H9 (cell line): ENCODE measurements at places on chromosomes 16 and 17.

GRCh38 chr17:35749560-35750412 is 3.3 kb downstream of the GAS2L2 start:
- DNase-seq: peak; percentile 71

DNA sequence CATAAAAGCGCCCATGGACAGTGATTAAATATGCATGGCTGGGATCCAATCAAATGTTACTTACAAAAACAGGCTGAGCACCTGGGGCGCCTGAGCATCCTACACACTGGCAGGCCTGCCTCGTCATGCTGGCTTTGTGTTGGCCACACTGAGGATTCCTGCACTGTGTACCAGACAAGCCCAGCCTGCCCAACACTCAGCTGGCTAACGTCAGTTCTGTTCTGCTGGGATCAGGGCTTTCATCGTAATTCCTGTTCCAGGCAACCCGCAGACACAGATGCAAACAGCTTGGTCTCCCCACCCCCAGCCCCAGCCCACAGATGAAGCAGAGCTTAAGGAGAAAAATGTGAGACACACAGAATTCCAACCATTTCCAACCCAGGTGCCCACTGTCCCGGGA is 30.7 kb downstream of the PIMREG start:
- DNase-seq: no peak

DNA sequence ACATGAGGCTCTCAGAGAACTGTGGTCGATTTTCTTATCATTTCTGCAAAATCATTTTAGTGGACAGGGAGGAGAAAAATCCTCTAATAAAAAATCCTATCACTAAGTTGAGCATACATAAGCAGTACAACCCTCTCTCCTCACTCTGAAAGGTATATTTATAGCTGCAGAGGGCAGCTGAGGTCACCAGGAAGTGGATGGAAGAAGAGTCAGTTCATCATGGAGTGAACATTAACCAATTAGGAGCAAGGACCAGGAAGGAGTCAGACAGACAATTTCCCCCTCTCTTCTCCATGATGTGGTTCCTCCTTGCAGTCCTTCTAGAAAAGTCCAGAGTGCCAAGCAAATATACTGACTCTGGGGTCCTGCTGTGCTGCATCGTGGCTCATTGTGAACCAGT is 253.7 kb downstream of the TOX3 start:
- no peak for DNase-seq

DNA sequence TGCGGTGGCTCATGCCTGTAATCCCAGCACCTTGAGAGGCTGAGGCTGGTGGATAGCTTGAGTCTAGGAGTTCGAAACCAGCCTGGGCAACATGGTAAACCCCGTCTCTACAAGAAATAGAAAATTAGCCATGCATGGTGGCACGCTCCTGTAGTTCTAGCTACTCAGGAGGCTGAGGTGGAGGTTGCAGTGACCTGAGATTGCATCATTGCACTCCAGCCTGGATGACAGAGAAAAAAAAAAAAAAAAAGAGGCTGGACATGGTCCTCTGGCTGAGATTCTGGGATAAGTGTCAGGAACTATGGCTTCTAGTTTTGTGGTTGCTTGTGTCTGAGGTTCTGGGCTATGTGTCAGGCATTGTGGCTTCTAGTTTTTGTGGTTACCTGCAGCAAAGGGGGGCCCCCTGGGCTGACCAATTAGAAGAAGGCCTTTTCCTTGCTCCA is 7.0 kb downstream of the KSR1 start:
- no peak for DNase-seq

DNA sequence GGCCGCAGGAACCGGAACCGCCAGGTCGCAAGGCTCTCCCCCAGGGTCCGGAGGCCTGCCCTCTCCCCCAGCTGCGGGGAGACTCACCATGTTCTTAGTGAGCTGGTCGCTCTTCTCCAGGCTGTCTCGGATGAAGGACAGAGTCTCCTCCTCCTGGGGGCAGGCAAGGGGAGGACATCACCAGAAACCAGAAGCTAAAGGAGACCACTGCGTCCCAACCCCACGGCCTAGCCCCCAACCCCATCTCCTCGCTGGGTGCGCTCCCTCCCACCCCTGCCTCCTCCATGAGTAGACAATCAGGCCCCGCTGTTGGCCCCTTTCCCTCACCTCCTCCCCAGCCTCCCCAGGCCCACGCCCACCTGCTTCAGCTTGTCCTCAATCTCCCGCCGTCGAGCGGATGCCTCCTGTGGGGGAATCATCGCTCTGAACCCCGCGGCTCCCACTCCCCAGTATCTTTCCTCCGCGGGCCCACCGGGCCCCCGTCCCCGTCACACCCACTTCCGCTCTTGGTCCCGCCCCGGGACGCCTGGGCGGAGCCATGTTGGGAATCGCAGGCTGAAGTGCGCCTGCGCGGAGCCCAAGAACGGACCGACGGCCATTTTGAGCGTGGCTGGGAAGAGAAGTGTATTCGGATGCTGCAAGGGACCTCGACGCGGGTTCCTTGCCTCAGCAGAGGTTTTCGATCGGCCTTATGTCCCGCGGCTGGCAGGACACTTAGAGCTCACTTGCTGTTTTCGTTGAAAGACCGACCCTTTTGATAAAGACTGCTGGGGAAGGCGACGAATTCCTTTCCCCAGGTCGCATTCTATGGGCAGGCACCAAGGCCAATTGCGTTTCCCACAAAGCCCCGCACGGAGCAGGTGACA is at the start of gene EXOC7:
Gene EXOC7 (minus strand): TSS at position 514 of the 866 bp plus-strand sequence. CDS start 95 bp downstream, at position 419.
- DNase-seq: peak; percentile 96

GRCh38 chr16:12988071-12988470 is 86.7 kb downstream of the SHISA9 start:
- no peak for DNase-seq

DNA sequence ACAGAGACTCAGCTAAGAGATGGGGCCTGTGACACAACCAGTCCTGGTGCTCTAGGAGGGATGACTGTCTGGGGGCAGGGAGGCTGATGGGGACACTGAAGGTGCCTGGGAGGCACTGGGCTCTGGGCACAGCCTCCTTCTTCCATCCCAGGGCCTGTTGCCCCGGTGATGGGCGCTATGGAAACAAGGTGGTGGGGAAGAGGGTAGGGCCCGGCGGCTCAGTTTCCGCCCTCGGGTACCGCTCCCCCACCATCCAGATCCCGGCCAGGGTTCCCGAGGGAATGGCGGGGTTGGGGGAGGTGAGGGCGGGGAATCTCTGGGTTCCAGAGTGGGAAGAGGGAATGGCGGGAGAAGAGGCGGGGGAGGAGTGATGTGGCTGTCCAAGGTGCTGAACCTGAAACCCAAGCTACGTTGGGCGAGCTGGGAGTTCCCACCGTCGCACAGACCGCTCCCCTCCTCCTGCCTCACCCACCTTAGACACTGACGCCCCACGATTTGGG is 981 bp downstream of the KCNH4 start:
- DNase-seq: peak; percentile 88

GRCh38 chr17:81832608-81833159 is 407 bp downstream of the MCRIP1 start:
- DNase-seq: no peak

DNA sequence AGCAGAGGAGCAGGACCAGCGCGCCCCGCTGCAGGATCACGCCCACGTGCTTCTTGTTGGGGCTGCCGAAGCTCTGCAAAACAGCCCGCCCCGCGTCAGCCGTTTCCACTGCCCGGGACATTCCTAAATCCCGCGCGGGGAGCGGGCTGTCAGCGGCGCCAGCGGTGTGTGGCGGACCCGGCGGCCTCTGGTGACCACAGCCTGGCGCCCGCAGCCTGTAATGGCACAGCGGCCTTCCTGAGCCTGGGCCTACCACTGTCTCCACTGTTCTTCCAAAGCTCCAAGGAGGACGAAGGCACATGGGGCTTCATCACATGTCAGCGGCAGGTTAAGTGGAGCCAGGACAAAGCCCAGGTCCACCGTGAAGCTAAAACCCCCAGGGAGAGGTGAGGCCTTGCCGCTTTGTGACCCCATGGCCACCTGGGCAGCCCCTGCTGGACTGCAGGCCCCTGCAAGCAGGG is 2.5 kb downstream of the SLC47A2 start:
- DNase-seq: no peak

DNA sequence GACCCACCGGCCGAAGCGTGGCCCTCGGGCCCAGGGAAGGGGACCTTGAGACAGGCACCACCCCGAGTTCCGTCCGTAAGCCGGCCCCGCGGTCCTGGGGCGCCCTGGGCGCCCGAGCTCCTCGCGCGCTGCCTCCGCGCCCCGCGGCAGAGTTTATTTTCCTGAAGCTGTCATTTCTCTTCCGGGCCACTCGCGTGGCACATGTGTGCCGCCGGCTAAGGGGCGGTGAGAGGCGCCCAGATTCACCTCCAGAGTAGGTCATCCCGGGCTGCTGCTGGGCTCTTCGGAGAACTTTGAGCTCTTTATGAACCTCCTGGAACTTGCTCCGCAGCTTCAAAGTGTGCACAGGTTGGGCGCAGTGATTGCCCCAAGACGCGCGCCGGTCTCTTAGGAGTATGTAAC is 489 bp downstream of the ZC3H18 start:
- no peak for DNase-seq

- no peak for DNase-seq
Measured at GRCh38 chr16:57982385-57982784, 11.5 kb upstream of the CNGB1 start.

DNA sequence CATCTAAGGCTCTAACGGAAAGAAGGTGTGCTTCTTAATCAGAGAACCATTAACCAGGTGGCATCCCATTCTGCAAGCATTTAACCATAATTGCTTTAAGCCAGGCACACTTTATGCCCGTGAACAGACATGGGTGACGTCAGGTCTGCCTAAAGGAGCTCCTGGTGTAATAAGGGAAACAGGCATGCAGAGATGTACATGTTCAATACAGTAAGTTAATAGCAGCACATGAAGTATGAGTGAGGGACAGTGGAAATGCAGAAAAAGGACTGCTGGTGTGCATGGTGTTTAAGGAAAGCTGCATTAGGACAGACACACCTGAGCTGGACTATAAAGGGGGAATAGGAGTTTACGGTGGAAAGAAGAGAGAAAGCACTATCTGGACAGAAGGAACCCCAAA is 18.6 kb downstream of the DYNLRB2 start:
- DNase-seq: no peak

DNA sequence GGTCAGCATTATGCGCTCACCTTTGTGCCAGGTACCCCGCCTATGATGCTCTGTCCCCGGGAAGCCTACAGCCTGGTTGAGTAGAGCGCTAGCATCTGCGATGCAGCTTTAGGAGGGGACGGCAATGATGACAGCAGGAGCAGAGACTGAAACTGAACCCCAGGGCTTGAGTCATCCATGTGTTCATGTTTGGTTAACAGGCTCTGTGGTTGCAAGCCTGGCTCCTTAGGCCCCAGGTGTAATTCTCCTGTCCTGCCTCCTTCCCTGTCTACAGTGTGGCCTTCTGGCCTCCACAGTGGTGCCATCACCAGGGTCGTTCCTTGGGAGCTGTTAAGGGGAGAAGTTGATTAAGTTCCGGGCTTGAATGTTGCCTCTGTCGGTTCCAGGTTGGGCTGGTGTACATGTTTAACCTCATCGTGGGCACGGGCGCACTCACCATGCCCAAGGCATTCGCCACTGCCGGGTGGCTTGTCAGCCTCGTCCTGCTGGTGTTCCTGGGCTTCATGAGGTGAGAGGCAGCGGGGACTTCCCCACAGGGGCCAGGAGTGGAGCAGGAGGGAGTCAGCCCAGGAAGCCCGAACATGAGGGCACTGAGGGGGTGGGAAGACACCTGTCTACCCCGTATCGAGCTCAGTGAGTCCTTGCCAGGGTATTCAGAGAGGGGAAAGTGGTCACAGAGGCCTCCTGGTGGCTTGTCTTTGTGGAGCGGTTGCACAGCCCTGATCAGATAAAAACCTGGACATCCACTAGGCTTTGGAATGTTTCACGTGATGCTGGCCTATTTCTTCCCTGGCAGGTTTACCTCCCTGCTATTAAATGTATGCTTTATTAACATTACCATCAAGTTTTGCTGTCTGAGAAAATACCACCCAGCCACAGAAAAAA is 9.2 kb upstream of the NAT9 start:
- DNase-seq: no peak

GRCh38 chr17:78351449-78352006 is 8.3 kb downstream of the SOCS3 start:
- DNase-seq: peak; percentile 95

DNA sequence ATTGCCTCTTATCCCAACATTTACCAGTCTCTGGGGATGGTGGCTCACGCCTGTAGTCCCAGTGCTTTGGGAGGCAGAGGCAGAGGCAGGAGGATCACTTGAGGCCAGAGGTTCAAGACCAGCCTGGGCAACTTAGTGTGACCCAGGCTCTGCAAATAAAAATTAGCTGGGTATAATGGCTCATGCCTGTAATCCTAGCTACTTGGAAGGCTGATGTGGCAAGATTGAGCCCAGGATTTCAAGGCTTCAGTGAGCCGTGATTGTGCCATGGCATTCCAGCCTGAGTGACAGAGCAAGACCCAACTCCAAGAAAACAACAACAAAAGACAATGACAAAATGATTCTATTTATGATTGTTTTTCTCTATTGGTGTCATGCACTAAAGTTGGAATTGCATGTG is 244.9 kb downstream of the RBFOX1 start:
- no peak for DNase-seq

- no peak for DNase-seq
Measured at GRCh38 chr16:73504591-73505575, 457.0 kb upstream of the ZFHX3 start.

DNA sequence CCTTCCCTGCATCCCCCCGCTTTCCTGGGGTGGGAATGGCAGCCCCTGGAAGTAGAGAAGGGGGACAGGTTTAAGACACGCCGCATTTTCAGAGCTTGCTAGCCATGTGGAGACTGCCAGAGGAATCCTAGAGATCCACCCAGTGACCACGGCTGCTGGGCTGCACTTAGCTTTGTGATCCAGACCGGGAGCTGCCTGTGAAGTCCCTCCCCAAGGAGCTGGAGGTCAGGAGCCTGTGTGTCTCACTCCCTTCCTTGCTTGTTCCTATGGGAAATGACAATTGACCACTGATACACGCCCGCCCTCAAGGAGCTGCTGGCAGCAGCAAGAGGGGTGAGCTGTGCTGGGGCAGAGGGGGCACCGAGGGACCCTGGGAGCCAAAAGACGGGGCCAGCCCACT is 73.7 kb downstream of the SREBF1 start:
- no peak for DNase-seq

GRCh38 chr16:72935896-72936295 is 112.0 kb downstream of the ZFHX3 start:
- DNase-seq: no peak

- DNase-seq: no peak
Measured at GRCh38 chr17:18860161-18860972, 2.4 kb downstream of the PRPSAP2 start.

- no peak for DNase-seq
Measured at GRCh38 chr17:41767324-41768042, 19.0 kb downstream of the JUP start.

- DNase-seq: no peak
Measured at GRCh38 chr17:6786618-6787017, 10.6 kb downstream of the FBXO39 start.

DNA sequence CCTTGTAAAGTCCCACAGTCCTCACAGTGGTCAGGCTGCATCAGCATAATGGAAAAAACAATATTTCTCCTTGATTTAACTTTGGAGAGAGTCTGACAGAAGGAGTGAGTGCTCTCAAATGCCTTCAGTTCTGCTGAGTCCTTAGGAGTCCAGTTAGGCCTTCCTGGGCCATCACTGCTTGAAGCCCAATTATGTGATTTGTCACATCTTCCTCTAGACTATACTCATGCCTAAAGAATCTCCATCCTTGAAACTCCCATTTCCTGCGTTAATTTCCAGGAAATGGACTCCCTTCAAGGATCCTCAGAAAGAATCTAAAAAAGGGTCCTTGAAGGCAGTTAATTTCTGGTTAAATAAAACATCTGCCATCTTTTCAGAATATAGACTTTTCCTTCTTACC is 52.8 kb downstream of the SLFN5 start:
- no peak for DNase-seq

- peak; percentile 91 for DNase-seq
Measured at GRCh38 chr17:7843536-7844291, 9.7 kb downstream of the KDM6B start.

GRCh38 chr17:80997424-80998117 is 5.9 kb downstream of the CHMP6 start:
- DNase-seq: peak; percentile 18
